Mesendoderm (in vitro differentiated cells): ENCODE measurements at places on chromosomes 4 and X.

- DNase-seq = no peak
Measured at GRCh38 chr4:785332-786073, 40.4 kb downstream of the CPLX1 start.

DNA sequence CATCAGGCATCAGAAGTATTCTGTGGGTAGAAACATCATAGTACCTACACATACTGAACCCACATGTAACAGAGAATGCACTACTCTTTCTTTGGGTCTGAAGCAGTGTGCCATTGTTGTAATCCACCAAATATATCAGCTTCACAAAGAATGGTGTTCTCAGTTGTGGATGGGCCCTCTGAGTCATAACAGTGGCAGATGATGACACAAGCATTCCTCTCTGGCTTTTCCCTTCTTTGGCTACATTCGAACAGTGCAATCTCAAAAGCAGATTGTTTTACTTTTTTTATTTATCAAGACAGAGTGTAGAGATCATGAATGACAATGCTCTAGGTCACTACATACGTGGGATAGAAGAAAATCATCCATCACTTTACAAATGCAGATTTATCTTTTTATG lies 247.2 kb upstream of the EPHA5 start:
- DNase-seq = no peak

DNA sequence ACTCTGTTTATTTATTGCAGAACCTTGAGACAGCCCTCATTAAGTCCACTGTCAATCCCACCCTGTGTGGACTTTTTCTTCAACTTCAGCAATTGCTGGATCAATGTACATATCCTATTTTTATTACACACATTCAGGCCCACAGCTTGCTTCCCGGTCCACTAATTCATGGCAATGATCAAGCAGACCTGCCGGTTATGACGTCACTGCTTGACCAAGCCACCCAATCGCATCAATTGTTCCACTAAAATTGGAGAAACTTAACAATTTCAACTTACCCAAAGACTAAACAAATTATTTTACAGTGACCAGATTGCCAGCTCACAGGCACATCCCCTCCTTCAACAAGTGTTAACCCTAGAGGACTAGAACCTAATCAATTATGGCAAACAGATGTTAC lies 240.4 kb upstream of the MAGEB18 start:
- no peak for DNase-seq

- DNase-seq = no peak
Measured at GRCh38 chr4:155612074-155612473, 54.6 kb upstream of the GUCY1A1 start.

GRCh38 chr4:107006218-107006617 lies 29.9 kb downstream of the DKK2 start:
- no peak for DNase-seq

GRCh38 chr4:79913581-79913980 lies 159.4 kb downstream of the ANTXR2 start:
- no peak for DNase-seq

DNA sequence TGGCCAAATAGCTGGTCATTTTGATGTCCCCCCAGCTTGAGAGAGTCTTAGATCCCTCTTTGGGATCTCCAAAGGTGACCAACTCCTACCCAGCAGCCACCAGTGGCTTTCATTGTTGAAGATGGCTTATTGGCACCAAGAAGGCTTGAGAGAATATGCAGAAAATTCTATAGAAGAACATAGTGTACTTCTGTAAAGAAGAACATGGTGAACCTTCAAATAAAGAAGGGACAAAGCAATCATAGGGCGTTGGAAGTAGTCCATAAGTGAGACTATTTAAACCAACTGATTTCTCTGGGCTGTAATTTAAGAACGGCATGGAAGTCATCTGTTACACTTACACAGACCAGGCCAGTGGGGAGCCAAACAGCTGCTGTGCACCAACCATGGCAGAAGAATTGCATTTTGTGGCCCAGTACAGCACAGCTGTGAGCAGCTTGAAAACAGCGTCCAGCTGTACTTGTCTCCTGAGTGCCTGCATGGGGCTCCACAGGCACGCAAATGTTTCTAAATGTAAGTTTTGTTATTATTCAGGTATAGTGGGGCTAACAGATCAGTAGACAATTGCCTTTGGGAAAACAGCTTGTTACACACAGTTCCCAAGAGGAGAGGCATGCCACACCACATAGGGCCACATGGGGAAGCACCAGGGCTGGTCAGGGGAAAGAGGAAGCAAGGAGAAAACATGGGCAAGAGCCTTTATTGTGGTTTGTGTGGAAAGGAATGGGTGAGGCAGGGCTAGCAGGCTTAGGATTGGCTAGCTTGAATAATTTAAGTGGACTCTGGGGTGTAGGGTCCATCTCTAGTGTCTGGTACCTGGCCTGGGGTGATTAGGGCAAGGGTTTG lies 125.0 kb downstream of the ARHGAP6 start:
- DNase-seq = no peak

DNA sequence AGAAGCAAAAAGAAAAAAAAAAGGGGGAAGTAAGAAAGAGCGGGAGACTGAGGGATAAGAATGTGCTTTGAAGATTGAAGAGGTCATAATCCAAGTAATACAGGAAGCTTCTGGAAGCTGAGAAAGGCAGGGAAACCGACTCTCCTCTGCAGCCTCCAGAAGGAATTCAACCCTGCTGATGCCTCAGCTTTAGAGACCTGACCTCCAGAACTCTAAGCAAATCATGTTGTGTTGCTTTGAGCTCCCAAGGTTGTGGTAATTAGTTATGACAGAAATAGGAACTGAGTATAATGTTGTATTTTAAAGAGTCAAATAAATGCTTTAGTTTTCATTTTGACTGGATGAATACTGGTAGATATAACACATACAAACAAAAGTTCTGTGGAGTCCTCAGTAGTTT lies 48.0 kb upstream of the FAT1 start:
- no peak for DNase-seq

DNA sequence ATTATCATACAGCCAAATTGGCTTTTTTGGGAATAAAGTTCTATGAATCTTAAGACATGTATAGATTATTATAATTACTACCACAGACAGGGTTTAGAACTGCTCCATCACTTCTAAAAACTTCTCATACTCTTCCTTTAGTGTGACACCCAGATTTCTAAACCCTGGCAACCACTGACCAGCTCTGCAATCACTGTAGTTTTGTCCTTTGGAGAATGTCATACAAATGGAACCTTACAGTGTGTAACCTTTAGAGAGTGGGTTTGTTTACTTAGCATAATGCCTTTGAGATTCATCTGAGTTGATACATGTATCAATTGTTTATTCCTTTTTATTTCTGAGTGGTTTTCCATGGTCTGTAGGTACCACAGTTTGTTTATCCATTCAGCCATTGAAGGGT lies 95.0 kb downstream of the TMEM164 start:
- no peak for DNase-seq

DNA sequence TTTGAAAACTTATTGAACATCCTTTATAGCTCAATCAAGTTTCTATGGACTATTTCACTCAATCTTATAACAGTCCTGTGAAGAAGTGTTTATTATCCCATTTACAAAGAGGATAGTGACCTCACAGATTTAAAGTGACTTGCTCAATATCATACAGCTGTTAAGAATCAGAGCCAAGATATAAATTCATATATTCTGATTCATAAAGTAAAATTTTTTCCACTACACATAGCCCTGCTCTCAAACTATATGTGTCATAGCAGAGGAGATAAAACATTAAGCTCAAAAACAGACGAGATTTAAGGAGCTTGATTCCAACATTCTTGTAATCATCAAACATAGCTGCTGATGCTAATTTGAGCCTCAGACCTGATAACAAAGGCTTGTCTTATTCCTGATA lies 226.8 kb downstream of the CAMK2D start:
- DNase-seq = no peak

GRCh38 chrX:38806875-38807621 lies 5.8 kb downstream of the MID1IP1 start:
- DNase-seq = peak; percentile 36

DNA sequence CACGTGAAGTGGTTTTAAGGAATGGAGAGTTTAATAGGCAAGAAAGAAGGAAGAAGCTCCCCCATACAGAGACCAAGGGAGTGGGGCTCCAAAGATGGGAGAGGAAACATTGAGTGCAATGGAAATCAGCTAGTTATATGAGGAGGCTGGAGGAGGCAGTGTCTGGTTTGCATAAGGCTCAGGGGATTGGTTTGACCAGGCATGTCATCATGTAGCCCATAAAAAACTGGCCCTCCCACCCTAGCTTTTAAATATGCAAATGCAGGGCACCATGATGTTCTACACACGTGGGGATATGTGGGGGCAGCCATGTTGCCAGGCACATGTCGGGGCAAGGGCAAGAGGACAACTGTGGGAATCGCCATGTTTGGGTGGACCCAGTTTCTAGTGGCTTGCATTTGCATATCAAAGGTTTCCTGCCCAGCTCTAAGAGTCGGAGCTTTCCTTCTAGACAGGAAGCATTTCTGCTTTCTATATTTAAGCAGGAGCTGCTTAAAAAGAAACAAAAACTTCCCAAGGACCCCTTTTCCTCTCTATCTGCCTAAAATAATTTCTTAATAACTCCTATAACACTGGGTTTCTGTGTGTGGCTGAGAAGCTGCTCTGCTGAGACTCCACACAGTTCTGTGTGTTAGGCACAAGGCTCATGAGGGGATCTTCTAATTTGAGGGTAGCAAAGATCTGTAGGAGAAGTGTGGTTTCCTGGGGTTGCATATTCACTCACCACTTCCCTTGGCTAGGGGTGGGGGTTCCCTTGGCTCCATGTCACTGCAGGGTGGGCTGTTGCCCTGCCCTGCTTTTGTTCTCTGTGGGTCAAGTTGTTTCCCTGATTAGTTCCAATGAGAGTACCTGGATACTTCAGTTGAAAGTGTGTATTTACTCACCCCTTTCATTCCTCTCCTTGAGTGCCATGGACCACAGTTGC lies 113.5 kb downstream of the VSIG4 start:
- DNase-seq = no peak

GRCh38 chr4:61201961-61202637 lies 2.0 kb downstream of the ADGRL3 start:
- DNase-seq = peak; percentile 60

GRCh38 chr4:88148560-88148959 lies 9.9 kb downstream of the ABCG2 start:
- DNase-seq = no peak

DNA sequence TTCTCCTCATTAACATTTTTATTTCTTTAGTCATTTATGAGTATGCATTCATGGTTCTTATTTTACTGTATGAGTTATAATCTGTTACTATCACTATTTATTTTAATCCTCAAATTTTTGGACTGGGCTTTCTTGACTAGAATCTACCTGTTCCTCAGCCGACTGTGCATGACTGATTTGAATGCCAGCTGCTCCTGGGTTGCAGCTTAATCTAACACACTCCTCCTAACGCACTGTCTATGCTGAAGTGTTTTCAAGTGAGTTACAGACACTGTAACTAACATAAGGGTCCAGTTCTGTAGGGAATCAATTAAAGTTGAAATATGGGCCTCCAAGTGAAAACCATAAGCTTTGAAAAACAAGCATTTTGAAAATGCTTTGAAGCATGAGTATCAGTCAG lies 137.4 kb upstream of the ARSJ start:
- no peak for DNase-seq

- DNase-seq = no peak
Measured at GRCh38 chr4:84249521-84249920, 249.6 kb downstream of the NKX6-1 start.

DNA sequence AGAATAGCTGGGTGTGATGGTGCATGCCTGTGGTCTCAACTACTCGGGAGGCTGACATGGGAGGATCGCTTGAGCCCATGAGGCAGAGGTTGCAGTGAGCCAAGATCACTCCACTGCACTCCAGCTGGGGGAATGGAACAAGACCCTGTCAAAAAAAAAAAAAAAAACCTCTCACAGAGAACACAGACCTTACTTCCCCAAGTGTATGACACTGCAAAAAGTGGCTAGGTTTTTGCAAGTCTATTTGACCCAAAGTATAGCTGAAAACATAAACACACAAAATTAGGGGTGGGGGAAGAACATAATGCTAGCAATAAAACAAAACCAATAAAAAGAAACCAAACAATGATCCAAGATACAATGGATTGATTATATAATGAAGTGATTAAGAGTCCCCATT lies 6.7 kb downstream of the LAMP2 start:
- no peak for DNase-seq

GRCh38 chr4:99028187-99028586 lies 32.7 kb downstream of the METAP1 start:
- DNase-seq = no peak

GRCh38 chrX:53125506-53125905 lies 31.6 kb downstream of the KANTR start:
- DNase-seq = no peak
